ENCODE measurements at places on chromosomes 7 and 10.

DNA sequence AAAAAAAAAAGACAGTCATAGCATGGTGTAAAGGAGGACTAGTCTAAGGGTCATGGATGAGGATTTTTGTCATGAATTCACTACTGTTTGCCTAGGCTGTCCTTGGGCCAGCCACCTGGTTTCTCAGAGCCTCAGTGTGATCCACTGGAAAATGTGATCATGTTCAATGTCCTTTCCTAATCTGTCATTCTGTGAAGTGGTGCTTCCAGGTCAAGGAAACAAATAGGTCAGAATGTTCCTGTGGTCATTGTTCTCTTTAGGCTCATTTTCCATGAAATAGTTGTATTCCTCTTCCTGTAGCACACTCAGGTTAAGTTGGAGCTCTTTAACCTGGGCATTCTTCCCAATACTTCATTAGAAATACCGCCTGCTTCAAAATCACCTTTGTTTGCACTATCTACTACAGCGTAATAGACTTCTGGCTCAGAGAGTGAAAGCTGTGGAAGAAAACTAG is 16.5 kb downstream of the CD36 start:
- DNase-seq: no peak

DNA sequence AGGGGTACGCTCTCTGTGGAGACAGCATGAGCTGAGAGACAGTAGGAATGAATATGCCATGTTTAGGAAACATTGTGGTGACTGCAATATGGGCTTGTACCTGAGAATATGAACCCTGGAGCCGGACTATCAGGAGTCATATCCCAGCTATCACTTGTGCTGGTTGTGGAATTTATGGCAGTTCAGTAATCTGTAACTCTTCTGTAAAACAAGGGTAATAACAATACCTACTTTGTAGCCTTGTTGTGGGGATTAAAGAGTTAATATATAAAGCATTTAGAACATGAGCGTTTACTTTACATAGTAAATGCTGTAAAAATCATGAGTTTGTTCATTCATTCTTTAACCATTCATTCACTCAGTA is 44.4 kb downstream of the EXOC6 start:
- no peak for DNase-seq

DNA sequence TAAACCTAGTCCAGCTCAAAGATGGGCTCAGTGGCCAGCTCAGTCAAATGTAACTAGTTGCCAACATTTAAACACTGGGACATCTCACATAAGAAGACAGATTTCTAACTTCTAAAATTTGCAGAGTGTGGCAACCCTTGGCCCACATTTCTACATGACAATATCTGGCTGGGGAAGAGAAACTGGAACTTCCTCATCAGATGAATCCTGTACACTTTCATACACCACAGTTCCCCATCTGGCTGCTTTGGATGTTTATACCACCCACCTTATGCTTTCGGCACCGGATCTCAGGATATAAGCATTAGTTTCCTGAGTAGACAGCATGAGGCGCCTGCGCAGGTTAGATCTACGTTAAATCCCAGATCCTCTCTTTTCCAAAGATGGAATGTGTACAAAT is 199.3 kb downstream of the PRKG1 start:
- no peak for DNase-seq

- no peak for DNase-seq
These were observed 170.3 kb downstream of the PAXIP1 start for GRCh38 chr7:154832557-154833138.

DNA sequence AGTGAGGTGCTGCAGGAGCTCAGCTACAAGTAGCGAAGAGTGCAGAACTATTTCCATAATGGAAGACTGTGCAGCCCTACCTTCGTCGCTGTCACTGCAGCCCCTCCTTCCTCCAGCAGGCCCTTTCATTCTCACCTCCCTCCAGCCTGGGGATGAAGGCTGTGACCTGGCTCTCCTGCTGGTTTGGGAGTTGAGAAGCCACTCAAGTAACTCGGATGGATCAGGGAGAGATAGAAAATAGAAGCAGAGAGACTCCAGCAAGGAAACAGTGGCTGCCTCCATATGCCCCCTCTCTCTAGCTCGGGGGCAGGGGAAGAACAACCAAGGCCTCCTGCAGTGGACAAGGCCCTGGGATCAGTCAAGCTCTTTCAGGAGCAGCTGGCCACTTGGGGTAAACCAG is 37.4 kb upstream of the NPFFR1 start:
- no peak for DNase-seq

DNA sequence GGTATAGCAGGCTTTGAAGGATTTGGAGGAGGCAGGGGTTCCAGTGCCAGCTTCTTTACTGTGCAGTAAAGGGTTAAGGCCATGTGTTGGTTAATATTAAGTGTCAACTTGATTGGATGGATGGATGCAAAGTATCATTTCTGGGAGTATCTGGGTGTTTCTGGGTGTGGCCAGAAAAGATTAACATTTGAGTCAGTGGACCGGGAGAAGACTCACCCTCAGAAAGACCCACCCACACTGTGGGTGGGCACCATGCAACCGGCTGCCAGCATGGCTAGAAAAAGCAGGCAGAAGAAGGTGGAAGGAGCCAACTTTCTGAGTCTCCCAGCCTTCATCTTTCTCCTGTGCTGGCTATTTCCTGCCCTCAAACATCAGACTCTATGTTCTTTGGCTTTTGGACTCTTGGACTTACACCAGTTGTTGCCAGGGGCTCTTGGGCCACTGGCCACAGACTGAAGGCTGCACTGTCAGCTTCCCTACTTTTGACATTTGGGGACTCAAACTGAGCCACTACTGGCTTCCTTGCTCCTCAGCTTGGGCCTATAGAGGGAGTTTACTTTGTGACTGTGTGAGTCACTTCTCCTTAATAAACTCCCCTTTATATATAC is 6.8 kb upstream of the TRUB1 start:
- no peak for DNase-seq

DNA sequence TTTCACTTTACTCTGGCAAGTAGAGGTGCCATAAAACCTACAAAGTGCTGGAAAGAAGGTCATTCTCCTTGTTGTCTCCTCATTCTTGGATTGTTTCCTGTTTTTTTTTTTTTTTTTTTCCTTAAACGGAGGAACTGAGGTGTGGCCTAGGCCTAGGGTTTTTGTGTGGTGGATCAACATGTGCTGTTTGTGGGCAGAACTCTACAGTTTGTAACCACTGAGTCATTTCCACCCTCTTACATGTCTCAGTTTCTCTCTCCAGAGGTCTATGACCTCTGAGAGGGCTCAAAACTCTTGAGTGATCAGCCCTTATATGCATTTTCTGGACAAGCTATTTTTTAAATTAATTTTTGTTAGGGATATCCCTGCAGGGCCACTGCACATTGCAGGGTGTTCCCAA is 296.0 kb downstream of the PPP1R3A start:
- DNase-seq: no peak

- DNase-seq: no peak
These were observed 191.5 kb downstream of the MGMT start for GRCh38 chr10:129658376-129659072.

- DNase-seq: no peak
These were observed 148.7 kb downstream of the BICC1 start for GRCh38 chr10:58661336-58661735.

- DNase-seq: no peak
These were observed 65.8 kb downstream of the MTURN start for GRCh38 chr7:30200591-30200990.

DNA sequence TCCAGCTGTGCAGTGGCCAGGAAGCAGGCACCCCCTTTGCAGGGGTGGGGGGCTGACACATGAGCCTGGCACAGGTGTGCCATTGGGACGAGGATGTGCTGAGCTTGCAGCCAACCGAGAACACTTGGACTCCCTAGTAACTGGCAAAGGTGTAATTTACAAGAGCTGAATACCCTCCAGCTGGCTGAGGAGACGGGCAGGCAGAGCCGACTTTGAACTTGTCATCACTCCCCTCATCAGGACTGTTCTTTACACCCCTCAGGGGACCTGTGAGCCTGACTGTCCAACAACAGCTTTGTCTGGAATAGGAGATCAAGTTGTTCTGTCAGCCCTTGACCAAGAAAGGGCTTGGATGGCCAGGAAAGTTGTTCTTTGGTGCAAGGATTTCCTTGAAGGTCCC is 61.2 kb downstream of the CDH23 start:
- no peak for DNase-seq

GRCh38 chr10:118181021-118181420 is 134.3 kb upstream of the RAB11FIP2 start:
- no peak for DNase-seq

GRCh38 chr10:90960355-90960814 is 39.5 kb upstream of the ANKRD1 start:
- DNase-seq: peak; percentile 6

DNA sequence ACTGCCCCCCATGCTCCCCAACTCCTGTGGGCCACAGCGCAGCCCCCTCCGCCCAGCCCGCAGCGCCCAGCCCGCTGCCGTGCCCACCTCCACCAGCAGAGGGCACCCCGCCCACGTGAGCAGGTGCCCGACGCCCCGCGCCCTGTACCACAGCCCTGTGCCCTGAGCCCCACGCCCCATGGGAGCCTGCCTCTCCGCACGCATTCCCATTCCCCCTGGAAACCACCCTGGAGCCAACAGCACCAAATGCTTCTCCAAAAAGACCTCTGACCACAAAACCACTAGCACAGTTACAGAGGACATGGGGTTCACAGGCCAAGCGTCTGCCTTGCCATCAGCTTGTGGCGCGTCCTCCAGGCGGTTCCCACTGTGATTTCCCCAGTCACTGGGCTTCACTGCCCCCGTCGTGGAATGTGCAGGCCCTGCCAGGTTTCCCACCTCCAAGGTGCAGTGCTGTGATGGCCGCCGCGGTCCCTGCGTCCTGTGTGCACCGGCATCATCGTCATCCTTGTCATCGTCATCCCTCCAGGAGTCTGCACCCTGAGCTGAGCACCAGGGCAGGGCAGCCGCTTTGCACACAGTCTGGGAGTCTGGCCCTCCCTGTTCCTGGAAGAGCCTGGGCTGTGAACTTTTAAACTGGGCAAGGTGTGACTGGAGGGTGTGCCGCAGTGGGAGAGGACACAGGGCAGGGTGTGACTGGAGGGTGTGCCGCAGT is 61.7 kb downstream of the PWWP2B start:
- peak; percentile 60 for DNase-seq

- no peak for DNase-seq
These were observed 15.9 kb downstream of the GUSB start for GRCh38 chr7:65966146-65966545.

DNA sequence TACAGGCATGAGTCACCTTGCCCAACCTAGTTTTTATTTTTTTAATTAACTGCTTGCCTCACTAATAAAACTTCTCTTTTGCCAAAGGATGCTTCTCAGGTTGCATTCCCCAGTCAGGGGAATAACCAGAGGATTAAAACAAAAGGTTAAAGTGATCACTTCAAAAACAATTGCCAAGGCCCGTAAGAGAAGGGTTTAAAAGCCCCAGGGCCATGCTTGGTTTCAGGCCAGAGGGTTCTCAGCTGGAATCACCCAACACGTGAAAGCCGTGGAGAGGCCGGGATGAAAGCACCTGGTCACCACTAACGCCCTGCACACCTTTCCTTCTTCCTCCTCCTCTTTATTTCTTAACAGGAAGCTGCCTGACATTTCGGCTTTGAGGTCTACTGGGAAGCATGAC is 587.5 kb downstream of the PTPRN2 start:
- no peak for DNase-seq

DNA sequence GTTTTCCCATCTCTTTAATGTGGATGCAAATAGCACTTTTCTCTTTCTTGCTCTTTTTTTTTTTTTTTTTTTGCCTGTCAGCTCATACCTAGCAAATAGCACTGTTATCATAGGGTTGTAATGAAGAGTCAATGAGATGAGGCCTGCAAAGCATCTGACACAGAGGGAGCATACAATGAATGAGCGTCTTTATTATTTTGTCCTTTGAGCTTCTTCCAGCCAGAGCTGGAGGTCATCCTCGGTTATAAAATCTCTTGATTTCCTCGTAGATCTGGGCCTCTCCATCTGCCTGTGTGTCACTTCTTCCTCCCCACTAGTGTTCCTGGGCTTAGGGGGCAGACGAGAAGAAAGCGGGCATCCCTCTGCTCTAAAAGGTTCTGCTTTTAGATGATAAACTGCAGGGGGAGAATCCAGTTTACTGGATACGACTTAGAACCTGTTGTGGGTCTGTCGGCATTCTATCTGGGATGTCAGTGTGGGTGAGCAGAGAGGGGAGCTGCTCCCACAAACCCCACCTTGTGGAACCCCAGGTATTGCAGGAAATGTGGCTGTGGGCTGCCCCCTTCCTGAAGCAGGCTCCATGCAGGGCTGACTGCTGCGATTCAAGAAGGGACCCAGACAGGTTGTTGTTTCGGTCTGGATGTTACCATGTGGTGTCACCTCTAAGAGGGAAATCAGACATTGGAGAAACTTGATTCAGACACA is 135.8 kb upstream of the GPR26 start:
- no peak for DNase-seq

DNA sequence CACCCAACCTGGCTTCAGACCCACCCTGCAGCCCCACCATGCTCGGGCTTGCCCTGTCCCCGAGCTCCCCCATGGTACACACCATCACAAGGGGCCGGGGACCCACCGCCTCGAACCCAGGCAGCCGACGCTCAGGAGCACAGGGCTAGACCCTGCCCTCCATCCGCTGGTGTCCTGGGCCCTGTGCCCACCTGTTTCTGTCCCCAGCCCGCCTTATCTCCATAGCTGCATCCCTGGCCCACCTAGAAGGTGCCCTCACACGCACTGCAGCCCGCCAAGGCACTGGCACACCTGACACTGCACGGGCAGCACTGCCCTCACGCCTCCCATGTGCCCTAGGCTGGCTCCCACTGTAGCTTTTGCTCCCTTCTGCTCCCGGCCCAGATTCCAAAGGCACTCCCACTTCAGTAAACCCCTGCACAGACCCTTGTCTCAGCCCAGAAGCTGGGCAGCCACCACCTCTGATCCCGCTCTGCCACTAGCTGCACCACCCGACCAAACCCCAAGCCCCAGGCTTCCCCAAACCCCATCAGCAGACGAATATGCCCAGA is 17.1 kb downstream of the YKT6 start:
- no peak for DNase-seq

- no peak for DNase-seq
These were observed 828 bp upstream of the KEL start for GRCh38 chr7:142962991-142963390.

DNA sequence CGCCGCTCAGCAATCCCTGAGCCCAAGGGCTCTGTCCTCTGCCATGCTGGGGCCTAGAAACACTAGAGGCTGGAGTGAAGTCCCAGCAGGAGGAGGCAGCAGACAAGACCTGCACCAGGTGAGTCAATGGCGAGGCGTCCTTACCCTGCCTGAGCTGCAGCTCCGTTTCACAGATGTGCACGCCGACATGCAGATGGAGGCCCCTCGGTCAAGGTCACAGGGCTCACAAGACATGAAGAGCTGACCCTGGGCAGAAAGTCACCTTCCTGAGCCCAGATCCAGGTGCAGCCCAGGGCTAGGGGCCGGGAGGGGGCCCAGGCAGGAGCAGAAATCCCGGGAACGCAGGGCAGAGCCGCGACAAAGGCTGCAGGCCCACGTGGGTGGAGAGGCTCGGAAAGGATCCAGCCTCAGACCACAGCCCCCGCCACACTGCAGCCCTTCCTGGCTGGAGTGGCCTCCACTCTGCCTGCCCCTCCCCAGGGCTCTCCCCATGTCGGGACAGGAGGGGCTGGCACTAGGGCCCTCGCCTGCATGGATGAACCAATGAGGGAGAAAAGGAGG is 23.8 kb downstream of the PDGFA start:
- DNase-seq: no peak

All from activated naive CD4-positive, alpha-beta T cell treated with anti-CD3 and anti-CD28 coated beads for 36 hours (primary cell).